ENCODE measurements at places on chromosomes 2 and 18.

- DNase-seq, result no peak
Measured at GRCh38 chr18:26089293-26090129, 902 bp downstream of the SS18 start.

GRCh38 chr2:227739351-227739750 lies 6.3 kb upstream of the SCYGR8 start:
- no peak for DNase-seq

- no peak for DNase-seq
Measured at GRCh38 chr18:79612291-79613108, 67.1 kb upstream of the CTDP1 start.

DNA sequence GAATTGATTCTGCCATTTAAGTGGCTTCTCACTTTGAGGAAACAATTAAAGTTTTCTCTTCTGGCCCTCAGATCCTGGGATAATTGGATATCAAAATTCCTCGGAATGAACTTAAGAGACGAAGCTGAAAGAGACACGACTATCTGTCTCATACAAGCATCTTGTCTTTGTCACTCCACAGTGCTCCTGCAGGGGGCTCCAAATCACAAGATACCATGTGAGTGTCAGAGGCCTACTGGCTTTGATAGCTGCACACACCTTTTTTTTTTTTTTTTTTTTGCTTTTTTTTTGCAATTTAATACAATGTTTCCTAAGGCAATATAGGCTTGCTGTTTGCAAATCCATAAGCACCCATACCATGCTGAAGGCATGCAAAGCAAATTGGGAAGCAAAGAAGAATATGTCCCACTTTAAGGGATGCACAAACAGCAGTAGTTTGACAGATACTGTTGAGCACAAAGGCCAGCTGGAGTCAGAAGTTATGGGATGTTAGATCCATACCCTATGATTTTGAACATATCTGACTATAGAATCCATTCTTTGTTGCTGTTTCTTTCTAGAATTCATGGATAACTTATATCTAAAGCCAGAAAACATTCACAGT lies 109.0 kb upstream of the CBLN2 start:
- no peak for DNase-seq

- no peak for DNase-seq
Measured at GRCh38 chr2:149926149-149926548, 338.6 kb upstream of the MMADHC start.
